DMS153 (cell line): ENCODE measurements at places on chromosomes 3 and 15.

DNA sequence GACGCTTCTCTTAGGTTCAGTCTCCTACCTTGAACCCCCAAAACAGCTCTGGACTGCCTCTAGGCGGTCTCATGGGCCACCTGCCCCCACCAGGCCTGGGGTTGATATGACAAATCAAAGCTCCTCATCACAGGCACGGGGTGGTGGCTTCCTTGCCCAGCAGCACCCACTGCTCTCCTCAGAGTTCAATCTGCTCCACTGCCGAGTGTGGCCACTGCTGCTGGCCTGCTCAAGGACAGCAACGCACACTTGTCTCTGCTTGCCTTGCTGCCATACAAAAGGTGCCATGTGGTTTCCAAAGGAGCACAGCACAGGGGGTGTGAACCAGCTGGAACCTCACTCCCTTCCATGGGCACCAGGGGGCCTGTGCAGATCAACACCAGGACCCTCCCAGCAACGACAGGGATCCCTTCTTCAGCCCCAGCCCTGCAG is 10.2 kb downstream of the KBTBD13 start:
- DNase-seq = no peak

GRCh38 chr15:86765281-86765680 is 685.6 kb downstream of the AGBL1 start:
- DNase-seq = no peak

DNA sequence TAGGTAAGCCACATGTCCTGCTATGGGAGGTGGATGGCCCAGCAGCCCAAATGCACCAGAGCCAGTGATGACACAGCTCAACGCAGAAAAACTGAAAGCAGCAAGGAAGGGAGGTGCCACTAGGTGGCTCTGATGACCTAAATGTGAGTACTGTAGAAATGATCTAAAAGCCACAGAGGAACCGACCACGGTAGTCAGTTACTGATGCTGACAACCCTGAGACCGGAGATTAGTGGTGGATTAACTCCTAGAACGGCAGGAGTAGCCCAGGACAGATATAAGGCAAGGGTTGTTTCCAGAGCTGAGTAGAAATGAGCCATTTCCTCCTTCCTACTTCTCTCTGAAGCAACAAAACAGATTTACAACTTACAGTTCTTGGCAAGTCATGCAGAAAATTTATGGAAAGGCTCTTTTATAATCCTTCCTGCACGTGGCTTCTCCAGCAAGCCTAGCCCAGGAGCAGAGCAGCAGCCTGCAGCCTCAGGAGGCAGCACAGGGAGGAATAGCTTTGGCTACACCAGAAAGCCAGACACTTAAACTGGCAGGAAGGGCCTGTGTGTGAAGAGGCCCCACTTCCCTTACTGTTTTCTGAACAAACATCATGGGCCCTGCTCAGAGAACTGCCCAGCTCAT is 13.1 kb downstream of the FBXL22 start:
- peak; percentile 39 for DNase-seq

DNA sequence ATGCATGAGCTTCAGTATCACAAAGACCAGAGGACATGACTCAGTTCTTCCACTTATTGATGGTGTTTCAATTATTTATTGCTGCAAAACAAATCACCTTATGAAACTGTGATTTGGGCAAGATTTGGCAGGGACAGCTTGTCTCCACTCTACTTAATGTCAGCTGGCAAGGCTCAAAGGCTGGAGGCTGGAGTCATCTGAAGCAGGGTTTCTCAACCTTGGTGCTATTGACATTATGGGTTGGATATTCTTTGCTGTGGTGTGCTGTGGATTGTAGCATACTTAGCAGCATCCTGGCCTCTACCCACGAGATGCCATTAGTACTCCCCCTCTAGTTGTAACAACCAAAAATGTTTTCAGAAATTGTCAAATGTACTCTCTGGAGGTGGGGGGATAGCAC is 138.8 kb upstream of the PEX5L start:
- DNase-seq = no peak

DNA sequence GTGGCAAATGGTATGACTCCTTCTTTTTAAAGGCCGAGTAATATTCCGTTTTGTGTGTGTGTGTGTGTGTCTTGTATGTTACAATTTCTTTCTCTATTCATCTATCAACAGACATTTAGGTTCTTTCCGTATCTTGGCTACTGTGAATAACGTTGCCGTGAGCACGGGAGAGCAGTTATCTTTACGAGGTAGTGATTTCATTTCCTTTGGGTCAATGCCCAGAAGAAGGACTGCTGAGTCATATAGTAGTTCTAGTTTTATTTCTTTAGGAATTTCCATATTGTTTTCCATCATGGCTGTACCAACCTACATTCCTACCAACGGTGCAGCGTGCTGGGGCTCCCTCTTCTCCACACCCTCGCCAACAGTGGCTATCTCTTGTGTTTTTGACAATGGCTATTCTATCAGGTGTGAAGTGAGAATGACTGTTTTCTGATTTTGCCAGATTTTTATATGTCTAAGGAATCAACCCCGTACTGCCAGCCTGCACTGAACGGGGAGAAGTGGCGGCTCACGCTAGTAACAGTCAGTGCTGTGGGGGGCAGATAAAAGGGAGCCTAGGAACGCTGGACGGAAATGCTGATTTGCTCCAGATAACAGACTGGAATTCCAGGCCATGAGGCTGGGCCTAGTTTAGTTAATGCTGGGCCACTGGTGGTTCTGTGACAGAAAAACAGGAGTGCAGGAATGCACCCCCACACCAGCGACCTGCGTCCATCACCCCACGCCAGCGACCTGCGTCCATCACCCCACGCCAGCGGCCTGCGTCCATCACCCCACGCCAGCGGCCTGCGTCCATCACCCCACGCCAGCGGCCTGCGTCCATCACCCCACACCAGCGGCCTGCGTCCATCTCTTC is 168.1 kb downstream of the XXYLT1 start:
- DNase-seq = peak; percentile 27

DNA sequence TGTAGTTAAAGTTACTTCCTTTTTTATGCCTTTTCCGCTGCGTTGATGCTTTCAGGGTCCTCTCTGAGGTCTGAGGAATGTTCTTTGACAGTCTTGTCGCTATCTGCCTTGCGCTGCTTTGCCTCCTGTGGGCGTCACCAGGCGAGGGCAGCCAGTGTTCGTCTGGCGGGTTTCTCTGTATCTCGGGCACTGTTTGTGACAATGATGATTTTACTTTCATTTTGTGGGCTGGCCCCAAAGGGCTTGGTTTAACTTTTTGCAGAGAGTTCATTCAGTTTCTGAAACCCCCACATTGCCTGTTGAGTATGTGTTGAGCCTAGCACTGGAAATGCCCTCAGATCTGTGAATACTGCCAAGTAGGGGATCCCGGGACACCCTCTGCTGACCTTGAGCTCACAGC is 24.6 kb upstream of the SACM1L start:
- no peak for DNase-seq

DNA sequence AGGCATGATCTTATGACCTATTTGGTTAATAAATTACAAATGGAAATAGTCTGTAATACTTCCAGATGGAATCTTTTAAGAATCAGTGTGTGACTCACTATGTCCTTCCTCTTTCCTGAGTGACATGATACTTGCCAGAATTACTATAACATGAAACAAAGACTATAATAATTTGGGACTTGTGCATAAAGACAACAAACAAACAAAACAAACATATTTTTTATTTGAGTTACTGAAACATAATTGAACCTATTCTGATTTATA is 1268.1 kb downstream of the OTOL1 start:
- DNase-seq = no peak

GRCh38 chr3:65531499-65531898 is 507.2 kb downstream of the MAGI1 start:
- DNase-seq = no peak

- no peak for DNase-seq
Observed at GRCh38 chr3:72559385-72559784, 288.9 kb downstream of the SHQ1 start.

DNA sequence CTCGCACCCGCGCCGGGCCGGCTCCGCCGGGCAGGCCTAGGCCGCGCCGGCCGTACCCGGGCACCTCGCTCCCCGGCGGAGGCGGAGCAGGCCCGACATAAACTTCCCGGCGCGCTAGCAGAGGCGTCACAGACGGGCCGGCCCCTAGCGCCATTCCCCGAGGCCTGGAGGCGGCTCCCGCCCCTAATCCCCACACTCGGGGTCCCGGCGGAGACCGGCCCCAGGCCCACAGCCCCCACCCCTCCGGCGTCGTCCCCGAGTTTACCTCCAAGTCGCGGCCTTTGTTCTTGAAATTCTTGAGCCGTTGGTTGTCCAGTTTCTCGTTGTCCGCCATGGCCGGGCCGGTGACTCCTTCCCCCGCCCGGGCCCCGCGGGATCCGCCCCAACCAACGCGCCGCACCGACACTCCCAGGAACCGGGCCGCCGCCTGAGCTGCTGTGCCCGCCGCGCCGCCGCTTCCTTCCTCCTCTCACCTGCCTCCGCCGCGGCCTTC is 376 bp downstream of the KPNA4 start:
- peak; percentile 6 for DNase-seq

DNA sequence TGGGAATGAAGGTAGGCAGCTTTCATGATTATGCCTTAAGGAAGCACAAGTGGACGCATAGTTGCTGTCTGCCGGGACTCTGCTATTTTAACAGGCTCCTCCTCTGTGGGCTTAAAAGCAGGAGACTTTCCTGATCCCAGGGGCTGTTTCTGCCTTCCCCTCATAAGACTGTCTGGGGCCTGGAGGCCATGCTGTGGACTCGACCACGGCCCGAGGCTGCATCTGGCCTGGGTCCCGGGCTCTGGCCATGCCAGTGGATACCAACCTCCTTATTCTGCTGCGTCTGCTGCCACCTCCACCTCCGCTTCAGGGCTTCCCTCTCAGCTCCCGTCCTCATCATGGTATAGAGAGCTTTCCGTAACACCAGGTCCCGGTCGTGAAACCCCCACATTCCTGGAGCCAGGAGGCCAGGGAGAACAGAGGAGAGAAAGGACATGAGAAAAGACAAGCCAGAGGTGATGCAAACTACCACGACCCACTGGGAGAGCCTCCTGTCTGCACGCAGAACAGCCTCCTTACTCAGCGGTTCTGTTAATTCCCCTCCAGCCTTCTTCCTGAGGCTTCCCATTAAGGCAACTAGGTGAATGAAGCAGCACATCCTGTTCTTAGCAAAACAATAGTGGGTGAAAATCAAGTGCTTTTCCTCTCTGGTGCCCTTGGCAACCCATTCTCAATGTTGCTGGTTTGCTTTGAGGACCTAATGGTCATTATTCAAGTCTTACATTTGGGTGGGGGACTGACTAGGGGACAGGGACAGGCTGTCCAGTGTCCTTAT is 200.5 kb downstream of the KLF13 start:
- no peak for DNase-seq

- DNase-seq = no peak
Observed at GRCh38 chr3:152198665-152199064, 70.1 kb upstream of the MBNL1 start.

GRCh38 chr3:178421069-178421468 is 115.2 kb upstream of the KCNMB2 start:
- DNase-seq = peak; percentile 42

GRCh38 chr3:158920371-158920770 is 118.5 kb downstream of the MFSD1 start:
- DNase-seq = no peak

- peak; percentile 1 for DNase-seq
Observed at GRCh38 chr15:57158997-57159668, 217.2 kb upstream of the CGNL1 start.

- DNase-seq = no peak
Observed at GRCh38 chr15:33913459-33913858, 54.8 kb upstream of the CHRM5 start.

DNA sequence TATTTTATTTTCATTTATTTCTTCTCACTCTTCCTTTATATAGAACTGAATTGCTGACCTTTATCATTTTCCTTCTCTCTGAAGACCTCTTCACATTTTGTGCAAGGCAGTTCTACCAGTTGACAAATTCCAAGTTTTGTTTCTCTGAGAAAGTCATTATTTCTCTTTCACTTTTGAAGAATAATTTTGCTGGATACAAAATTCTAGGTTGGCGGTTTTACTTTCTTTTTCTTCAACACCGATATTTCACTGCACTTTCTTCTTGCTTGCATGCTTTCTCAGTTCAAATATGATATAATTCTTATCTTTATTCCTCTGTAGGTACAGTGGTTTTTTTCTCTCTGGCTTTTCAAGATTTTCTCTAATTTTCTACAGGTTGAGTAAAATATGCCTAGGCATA is 15.9 kb downstream of the RFX7 start:
- no peak for DNase-seq

DNA sequence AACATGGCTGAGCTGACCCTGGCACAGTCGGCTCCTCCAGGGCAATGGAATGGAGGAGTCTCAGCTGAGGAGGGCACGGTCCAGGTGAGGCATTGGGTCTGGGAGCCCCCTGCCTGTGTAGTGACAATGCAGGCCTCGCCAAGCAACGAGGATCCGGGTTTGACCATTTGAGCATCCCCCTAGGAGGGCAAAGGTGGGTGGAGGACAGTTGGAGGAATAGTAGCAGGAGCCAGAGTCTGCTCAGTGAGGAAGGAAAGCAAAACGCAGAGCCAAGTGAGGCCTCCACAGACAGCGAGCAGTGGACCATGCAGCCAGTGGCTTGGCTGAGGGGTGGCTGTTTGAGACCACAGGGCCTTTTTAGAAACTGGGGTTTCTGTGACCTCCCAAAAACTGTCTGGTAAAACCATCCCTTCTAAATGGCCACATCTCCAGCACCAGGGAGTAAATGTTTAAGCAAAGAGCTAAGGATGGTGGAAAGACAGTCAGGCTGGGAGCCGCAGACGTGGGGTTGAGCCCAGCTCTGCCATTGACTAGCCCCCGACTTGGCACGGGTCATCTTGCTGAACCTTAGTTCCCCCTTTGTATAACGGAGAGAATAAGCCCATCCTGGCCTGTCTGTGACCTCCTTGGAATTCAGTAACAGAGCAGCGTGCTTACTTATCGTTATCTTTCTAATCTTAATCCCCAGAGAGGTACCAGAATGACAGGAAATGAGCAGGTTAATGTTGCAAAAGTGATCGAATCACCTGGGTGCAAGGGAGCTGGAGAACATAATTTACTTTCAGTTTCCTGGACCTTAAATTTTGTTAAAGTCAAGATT is 46.8 kb downstream of the CMTM6 start:
- no peak for DNase-seq

DNA sequence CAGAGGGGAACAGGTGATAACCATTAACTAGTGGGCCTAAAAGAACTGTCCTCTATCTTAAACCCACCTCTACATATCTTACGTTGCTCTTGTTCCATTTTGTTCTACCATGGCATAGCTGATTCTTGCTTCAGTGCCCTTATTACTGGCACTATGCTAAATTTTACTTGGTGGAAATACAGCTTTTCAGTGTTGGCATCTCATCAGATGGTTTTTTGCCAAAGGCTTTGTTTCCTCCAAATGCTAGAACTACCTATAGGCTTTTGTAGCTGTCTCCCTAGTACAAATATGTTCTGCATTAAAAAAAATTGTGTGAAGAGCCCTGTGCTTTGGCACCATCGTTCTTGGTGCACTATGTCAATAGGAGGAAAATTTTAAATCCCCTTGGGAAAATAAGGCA is 145.0 kb upstream of the ZBTB20 start:
- DNase-seq = no peak

GRCh38 chr15:85772668-85773067 is 22.1 kb downstream of the KLHL25 start:
- DNase-seq = no peak
